T-helper 1 cell (primary cell): ENCODE measurements at places on chromosomes 6 and 20.

DNA sequence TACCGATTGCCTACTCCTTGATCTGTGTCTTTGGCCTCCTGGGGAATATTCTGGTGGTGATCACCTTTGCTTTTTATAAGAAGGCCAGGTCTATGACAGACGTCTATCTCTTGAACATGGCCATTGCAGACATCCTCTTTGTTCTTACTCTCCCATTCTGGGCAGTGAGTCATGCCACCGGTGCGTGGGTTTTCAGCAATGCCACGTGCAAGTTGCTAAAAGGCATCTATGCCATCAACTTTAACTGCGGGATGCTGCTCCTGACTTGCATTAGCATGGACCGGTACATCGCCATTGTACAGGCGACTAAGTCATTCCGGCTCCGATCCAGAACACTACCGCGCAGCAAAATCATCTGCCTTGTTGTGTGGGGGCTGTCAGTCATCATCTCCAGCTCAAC is 13.5 kb downstream of the CCR6 start:
- no peak for DNase-seq

DNA sequence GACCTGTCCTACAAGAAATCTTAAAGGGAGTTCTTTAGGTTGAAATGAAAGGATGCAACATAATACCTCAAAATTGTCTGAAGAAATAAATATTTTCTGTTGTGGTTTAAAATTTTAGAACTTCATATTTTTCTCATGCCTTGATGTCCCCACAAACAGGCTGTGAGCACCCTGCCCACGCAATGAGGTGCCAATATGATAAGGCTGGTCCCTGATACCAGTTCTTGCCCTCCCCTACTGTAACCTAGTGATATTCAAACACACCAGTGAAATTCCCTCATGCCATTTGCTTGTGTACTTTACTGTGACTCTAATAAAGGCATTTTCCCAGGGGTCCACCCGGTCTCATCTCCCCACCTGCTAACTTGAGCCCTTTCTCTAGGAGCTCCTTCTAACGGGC is 67.3 kb upstream of the SIRPG start:
- DNase-seq, result no peak

GRCh38 chr6:70166088-70166958 is 136.6 kb downstream of the COL9A1 start:
- DNase-seq, result peak; percentile 9

- DNase-seq, result no peak
Observed at GRCh38 chr6:121522771-121523386, 87.4 kb downstream of the GJA1 start.

GRCh38 chr6:79230149-79230548 is 4.3 kb downstream of the HMGN3 start:
- DNase-seq, result no peak

DNA sequence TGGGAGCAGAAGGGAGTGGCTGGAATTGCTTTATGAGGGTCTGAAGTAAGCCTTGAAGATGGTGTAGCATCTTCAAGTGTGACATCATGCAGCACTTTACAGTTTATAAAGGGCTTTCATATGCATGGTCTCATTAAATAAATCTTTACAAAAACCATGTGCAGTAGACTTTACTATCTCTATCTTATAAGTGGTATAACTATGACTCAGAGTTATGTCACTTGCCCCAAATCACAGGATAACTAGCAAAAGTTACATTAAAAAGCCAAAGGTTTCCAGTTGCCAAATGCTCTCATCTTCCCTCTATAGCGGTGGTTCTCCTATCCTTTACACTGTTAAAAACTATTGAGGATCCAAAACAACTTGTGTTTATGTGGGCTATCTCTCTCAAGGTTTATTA is 687.7 kb upstream of the MARCKS start:
- DNase-seq, result no peak

DNA sequence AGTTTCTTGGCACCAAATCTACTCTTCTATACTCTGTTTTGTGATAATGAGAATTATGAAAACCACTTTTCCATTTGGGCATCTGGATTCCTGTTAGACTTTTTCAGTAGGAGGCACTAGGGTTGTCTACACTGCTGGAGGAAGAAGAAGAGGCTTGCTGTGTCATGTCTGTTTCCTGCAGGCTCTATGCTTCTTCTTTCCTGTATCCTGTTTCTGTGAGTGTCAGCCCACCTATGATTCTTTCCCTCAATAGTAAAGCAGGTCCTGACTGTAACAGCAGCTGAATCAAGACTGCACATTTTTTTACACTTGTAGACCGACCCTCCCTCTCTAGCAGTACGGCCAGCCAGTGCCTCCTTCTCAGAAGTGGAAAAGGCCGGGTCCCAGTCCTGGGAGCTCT is 603.9 kb downstream of the HDGFL1 start:
- no peak for DNase-seq
